ENCODE measurements at places on chromosomes 7 and 10.

DNA sequence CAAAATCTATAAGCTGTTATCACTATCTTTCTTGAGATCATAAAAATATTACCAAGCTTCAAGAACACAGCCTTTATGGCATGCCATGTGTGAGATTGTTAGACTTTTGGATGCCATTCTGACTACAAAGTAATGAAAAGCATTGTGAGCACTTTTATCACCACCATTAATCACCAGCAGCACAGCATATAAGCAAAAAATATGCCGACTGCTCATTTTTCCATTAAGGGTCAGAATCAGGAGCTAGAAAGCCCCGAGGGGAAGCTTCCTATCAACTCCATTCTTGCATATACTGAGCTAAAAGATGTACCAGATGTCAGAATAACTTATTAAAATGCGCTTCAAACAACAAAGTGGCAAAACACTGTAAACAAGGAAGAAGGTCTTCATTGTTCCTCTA is 114.3 kb downstream of the LMBR1 start:
- no peak for DNase-seq

DNA sequence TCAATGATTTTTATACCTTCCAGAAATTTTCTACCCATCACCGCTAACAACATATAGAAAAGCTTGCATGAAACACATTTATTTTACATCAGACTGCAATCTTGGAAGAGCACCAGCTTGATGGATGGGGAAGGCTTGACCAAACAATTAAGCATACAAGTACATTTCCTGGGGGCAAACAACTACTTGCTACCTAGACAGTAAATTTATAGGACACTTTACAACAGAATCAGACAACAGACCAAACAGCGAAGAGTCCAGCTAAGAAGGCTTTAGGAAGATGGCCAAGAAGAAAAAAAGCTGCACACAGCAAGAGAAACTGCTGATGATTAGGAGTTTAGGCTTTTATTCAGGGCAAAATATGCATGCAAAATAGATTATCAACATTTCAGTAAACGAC is 8.0 kb downstream of the AASS start:
- no peak for DNase-seq

DNA sequence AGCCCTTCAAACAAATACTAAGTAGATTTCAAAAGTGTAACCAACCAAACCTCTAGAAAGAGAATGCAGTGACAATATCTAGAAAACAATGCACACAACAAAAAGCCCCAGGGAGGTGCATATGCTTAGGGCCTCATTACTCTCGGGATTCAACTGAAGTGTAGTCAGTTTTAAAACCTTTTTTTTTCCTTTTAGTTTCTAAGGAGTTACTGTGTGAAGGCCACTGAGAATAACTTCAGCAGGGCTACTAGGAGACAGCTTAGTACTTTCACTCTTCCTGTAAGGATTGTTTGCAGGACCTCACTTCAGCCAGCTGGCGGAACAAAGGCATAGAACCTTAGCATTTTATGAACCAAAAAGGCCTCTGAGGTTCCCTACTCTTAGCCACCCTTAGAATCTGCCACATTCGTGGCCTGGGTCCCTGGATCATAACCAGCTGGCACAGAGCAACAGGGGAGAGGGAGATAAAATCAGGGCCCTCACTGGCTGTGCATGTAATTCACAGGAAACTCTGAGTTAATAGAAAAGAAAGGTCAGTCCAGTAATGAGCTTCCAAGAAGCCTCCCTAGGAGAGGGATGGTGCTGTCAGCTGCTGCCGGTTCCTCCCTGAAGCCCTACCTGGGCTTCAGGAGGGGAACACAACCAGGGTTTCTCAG is 3.6 kb downstream of the VOPP1 start:
- no peak for DNase-seq

DNA sequence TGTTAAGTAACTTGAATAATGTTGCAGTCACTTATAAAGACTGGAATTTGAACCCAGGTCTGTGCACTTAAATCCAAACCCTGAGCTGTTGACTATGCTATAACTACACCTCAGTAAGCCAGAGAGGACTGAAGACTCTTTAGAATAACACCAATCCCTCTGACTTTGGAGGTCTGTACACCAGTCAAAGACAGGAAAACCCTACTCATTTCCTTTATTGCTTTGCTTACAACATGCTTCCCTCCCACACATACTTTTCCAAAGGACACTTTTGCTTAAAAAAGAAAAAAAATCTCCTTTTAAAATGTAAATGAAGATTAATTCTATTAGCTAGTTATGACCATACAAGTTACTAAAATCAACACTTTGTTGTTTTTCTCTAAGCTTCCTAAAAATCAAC is 184.7 kb upstream of the KCTD7 start:
- no peak for DNase-seq

DNA sequence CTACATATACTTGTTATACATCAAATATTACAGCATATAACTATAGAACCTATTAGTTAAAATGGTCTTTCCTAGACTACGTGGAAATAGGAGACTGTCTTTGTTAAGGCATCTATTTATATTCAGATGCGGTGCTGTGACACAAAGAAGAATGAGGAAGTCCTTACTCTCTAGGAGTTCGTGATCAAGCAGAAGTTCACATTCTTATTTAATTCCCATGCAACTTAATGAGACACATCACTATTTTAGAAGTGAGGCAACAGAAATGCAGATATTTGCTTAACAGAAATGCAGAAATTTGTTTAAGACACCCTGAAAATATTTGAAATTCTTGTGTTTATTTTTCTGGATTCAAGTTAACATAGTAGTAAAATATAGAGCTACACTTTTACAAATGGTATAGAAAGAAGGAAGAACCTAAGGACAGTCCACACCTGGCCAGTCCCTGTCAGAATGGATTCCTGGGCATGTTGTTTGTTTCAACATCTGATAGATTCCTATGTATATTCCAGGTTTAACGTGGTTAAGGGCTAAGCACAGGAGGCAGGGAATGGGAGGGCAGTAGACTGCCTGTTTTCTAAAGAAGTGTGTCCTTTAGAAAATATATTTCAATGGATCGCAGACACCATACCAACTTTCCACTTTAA is 70.6 kb upstream of the NXPH1 start:
- no peak for DNase-seq

DNA sequence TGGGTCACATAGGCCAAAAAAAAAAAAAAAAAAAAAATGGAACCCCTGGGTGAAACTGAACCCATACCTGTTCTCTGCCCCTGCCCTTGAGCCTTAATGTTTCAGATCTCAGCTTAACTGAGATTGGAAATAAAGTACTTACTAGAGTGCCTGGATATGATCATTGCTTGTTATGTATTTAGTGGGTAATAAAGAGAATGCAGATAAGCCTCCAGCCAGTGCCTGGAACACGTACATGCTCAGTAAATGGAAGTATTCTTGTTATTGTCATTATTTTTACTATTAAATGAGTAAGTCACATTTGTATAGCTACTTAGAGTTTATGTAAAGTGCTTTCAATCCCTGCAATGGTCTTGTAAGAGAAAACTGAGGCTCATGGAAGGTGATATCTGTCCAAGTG is 14.7 kb downstream of the SLC16A12 start:
- no peak for DNase-seq

DNA sequence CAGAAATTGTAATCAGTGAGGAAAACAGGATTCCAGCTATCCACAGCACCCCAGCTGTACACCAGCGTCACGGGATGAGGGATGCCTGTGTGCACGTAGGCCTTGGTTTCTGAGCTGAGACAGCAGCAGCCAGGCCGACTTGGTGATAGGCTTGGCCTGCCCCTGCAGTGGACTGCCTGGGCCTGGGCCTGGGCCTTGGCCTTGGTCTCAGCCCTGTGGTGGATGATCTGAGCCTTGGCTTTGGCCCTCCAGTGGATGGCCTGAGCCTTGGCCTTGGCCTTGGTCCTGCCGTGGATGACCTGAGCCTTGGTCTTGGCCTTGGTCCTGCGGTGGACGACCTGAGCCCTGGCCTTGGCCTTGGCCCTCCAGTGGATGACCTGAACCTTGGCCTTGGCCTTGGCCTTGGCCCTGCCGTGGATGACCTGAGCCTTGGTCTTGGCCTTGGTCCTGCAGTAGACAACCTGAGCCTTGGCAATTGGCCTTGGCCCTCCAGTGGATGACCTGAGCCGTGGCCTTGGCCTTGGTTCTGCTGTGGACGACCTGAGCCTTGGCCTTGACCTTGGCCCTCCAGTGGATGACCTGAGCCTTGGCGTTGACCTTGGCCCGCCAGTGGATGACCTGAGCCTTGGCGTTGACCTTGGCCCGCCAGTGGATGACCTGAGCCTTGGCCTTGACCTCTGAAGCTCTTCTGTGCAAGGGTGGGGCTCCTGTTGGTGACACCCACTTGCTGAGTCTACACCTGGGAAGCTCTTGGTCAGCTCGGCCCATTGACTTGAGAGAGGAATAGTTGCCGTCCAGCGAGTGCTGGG is 93.8 kb downstream of the CUX1 start:
- no peak for DNase-seq

- no peak for DNase-seq
Measured at GRCh38 chr7:131095346-131095745, 232.3 kb upstream of the MKLN1 start.

DNA sequence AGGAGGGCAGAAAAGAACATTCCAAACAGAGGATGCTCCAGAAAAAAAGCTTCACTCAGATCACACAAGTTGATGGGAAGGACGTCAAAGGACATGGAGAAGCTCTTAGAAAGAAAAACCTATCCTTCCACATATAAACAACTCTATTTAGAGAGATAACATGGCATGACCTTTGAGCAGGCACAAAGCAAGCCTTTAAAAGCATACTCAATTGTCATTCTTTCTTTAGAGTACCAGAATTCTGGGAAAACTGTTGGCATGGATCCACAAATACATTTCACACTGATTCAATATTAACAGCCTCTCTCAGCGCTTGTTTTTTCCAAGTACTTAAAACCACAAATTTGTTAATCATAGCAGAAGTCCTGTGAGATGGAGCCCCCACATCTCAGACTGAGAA is 7.3 kb upstream of the ABLIM1 start:
- no peak for DNase-seq

- DNase-seq: no peak
Measured at GRCh38 chr7:103866919-103867318, 122.5 kb downstream of the RELN start.

DNA sequence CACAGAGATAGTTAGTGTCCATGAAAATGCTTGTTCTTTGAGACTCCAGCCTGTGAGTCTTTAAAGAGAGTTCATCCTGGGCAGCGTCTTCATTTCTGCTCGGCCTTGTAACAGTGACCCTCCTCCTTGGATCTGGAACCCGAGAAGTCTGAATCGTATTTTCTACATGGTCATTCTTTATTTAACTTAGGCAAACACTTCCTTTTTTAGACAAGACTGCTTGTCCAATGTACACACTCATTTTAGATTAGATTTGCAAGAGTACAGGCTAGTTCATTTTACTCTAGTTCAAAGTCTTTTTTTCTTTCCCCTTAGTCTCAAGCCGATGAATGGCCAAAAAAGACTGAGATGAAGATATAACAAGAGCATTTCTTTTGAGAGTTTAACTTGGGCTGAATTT is 133.5 kb downstream of the CHN2 start:
- DNase-seq: no peak

DNA sequence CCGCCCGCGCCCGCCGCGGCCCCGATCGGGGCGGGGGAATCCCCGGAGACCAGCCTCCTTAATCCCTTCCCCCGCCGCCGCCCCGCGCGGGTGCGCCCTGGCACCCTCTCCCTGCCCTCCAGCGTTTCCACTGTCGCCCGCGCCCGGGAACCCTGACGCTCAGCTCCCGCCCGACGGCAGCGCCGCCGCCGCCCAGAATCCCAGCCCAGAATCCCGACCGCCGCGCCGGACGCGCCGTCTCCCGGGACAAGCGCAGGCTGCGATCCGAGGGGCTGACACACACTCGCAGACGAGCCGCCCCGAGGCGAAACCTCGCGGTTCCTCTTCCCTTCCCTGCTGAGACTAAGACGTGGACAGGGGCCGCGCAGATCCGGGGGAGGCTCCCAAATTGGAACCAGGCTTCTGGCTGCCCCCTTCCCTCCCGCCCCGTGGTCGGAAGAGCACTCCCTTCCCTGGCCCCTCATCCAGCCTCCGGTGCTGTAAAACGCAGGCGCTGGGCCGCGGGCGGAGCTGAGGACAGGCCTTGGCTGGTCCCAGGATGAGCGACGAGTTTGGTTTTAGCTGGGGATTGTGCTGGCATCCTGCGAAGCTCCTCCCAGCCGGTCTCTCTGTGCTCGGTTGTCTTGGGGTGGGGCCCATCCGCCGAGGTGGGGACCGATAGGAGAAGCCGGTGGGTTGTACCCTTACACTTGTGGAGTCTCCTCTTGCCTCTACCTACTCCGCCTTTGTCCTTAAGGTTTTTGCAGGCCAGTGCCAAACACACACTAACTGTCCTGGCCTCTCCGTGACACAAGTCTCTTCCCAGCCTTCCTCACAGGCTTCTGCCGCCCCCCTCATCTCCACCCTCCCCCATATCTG is 1.1 kb downstream of the MARVELD1 start:
- DNase-seq: no peak

GRCh38 chr10:5976512-5977470 is 552 bp downstream of the IL15RA start:
- no peak for DNase-seq

DNA sequence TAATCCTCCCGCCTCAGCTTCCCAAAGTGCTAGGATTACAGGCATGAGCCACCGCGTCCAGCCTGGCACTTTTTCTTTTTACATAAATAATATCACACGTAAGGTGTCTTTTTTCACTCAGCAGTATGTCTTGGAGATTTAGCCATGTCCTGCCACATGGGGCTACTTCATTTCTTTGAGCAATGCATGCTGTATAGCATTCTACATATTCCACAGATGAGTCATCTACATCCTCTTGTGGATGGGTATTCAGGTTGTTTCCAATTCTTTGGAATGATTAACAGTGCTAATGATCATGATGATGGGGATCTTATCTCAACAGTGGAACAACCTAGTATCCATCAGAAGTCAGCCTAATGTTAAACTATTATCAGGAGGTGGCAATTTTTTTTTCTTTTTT is 50.8 kb downstream of the ZNF503 start:
- no peak for DNase-seq

GRCh38 chr10:44476409-44477045 is 91.6 kb upstream of the CXCL12 start:
- no peak for DNase-seq

DNA sequence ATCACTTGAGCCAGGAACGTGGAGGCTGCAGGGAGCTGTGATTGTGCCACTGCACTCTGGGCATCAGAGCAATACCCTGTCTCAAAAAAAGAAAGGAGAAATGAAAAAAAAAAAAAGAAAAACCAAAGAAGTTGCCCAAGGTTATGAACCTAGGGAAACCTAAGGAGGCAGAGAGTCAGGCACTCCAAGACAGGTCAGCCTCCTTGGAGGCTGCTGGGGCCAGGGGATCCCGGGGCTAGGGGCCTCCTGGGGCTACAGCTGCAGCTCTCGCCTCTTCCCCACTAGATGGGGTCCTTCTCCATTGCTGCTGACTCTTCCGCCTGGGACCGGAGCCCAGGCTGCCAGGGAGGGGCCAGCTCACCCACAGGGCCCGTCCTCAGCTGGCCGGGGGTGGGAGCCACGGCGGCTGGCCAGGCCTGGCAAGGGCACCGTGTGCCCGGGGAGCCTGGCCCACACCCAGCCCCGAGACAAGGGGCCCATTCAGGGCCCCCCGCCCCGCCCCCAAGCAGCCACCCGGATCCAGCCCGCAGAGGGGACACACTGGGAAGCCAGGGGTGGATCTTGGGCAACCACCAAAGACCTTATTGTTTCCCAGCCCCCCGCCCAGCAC is 1.7 kb upstream of the SPACDR start:
- no peak for DNase-seq

GRCh38 chr10:75136346-75136745 is 24.9 kb downstream of the SAMD8 start:
- no peak for DNase-seq

Measured in esophagus squamous epithelium (tissue), 5 donors.